ENCODE measurements at places on chromosomes 3 and 15.

DNA sequence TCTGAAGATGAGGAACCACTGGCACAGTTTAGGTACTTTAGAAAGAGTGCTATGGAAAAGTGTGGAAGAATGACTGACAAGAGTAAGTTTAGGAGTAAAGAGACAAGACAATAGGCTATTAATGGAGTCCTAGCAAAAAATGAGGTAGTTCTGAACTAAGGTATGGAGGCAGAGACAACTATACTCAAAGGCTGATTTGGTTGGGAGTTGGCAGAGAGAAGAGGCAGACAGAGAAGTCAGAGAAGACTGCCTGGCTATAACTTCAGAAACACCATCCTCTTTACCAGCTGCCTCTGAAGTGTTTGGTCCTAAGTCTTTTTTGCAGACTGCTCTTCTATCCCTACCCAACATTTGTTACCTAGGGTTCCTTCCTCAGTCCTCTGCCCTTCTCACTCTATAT, 19.2 kb downstream of the DYNC1LI1 start:
- no peak for DNase-seq

DNA sequence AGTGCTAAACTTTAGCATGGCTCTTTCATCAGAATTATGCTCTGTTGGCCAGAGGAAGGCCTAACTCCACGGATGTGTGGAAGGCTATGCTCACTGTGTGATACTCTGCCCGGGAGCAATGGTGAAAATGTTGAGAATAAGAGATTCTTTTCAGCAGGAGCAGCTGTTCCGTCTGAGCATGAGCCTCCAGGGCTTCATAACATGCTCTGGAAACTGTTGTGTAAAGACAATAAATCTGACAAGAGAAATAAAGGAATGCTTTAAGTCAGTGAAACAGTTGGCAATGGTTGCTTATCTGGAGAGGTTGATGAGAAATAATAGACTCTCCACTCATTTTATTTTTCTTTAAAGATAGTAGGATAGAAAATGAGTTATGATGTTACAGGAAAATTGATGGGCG, 269.8 kb downstream of the DIPK2A start:
- DNase-seq, result no peak

- no peak for DNase-seq
These were observed 26.1 kb upstream of the SFMBT1 start for GRCh38 chr3:53071882-53072431.

GRCh38 chr3:138230525-138230924, 43.4 kb downstream of the ARMC8 start:
- no peak for DNase-seq

GRCh38 chr3:150414959-150415358, 6.9 kb downstream of the TSC22D2 start:
- DNase-seq, result no peak

GRCh38 chr3:33380653-33381052, 59.6 kb downstream of the UBP1 start:
- DNase-seq, result no peak

GRCh38 chr3:176969066-176969465, 228.2 kb downstream of the TBL1XR1 start:
- no peak for DNase-seq

GRCh38 chr3:164537485-164537884, 540.8 kb downstream of the SI start:
- no peak for DNase-seq

GRCh38 chr3:69639851-69640250, 99.4 kb upstream of the MITF start:
- DNase-seq, result no peak

- DNase-seq, result no peak
These were observed 5.0 kb upstream of the NCBP2 start for GRCh38 chr3:196947136-196947859.

DNA sequence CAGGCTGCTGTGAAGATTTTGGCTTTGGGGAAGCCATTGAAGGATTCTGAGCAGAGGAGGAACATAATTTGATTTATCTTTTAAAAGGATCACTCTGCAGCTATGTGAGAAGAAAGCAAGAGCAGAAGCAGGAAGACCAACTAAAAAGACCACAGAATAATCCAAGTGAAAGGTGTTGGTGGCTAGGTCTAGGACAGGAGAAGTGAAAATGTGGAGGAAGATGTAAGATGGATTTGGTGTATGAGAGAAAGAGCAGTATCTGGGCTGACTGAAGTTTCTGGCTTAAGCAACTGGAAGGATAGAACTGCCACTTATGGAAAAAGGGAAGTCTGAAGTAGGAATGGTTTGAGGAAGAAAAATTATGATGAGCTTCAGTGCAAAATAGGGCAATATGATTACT, 62.0 kb downstream of the SFMBT1 start:
- no peak for DNase-seq

- no peak for DNase-seq
These were observed 52.4 kb downstream of the HEG1 start for GRCh38 chr3:125003369-125003853.

DNA sequence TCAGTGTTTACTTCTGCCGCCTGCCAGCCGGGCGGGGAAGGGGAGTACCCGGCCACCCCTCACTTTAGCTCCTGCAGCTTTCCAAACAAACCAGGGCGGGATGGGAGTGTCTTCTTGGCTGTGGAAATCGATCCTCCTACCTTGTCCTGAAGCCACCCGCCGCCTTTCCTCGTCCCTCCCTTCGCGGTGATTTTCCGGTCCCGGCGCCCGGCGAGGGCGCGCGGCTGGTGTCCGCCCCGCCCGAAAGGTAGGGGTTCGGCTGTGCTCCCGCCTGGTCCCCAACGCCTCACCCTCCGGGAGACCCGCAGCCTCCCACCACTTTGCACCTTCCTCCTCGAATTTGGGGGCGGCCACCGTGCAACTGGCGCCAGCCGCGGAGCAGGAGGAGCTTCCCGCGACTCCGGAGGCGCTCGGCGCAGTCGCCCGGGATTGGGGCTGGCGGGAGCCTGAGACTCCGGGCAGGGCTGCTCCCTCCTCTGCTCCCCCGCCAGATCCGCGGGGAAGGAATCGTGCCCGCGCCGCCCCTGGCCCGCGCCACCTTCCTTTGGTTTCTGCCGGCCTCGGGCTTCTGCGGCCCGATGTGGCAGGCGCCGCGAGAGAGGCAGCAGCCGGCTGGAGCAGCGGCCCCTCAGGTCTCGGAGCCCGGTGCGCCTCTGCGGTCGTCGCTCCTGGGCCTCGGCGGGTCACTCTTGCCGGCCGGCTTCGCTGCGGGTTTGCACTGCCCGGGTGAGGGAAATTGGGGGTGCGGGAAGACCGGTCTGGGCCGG, 30.7 kb upstream of the ST3GAL6 start:
- DNase-seq, result peak; percentile 45

- no peak for DNase-seq
These were observed 72.7 kb upstream of the DCLK3 start for GRCh38 chr3:36837089-36837488.

DNA sequence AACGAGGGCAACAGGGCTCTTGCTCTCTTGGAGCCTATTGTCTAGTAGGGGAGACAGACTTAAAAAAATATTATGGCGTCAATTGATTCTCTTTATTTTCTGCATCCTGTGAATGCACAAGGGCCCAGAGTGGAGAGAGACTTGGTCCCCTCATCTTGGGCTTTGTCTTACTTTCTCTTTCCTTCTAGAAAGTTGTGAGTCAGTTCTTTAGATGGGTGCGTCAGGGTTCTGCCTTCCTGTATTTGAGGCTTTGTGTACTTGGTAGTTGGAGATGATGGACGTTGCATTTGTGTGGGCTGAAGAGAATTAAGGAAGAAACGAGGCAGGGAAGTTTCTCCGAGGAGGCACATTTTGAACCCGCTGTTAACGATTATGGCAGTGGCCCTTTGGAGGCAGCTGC, 52.9 kb downstream of the CACNA1D start:
- DNase-seq, result no peak

- DNase-seq, result no peak
These were observed 19.1 kb upstream of the KLF13 start for GRCh38 chr15:31307270-31308184.

GRCh38 chr3:101643861-101644613, 32.9 kb downstream of the ZBTB11 start:
- no peak for DNase-seq

DNA sequence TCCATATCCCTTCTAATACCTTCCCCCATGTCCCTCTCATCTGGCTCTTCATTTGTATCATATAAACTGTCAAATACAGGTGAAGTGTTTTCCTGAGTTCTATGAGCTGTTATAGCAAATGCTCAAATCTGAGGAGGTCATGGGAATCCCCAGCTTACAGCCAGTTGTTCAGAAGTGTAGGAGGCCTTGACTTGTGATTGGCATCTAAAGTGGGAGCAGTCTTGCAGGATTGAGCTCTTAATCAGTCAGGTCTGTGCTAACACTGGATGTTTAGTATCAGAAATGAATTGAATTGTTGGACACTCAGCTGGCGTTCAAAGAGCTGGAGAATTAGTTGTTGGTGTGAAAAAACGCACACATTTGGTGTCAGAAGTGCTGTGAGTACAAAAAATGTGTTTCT, 65.0 kb downstream of the IFT57 start:
- DNase-seq, result no peak

GRCh38 chr15:62782071-62782841, 260.3 kb upstream of the TPM1 start:
- DNase-seq, result peak; percentile 32

DNA sequence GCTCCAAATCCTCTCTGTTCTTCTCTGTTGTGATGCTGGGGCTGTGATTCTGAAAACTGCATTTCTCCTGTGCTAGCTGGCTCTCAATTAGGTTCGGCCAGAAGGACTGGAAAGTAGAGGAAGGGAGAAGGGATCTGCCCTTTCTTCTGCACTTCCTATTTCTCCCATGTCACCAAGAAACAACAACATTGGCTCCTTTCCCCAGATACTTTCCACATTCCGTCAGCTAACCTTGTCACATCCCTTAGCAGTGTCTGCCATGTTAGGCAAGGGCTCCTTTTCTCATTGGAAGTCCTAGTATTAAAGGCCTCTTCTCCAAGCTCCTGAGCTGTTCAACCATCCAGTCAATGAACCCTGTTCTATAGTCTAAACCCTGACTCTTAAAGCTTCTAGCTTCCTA, 171.1 kb downstream of the ZNF621 start:
- no peak for DNase-seq

DNA sequence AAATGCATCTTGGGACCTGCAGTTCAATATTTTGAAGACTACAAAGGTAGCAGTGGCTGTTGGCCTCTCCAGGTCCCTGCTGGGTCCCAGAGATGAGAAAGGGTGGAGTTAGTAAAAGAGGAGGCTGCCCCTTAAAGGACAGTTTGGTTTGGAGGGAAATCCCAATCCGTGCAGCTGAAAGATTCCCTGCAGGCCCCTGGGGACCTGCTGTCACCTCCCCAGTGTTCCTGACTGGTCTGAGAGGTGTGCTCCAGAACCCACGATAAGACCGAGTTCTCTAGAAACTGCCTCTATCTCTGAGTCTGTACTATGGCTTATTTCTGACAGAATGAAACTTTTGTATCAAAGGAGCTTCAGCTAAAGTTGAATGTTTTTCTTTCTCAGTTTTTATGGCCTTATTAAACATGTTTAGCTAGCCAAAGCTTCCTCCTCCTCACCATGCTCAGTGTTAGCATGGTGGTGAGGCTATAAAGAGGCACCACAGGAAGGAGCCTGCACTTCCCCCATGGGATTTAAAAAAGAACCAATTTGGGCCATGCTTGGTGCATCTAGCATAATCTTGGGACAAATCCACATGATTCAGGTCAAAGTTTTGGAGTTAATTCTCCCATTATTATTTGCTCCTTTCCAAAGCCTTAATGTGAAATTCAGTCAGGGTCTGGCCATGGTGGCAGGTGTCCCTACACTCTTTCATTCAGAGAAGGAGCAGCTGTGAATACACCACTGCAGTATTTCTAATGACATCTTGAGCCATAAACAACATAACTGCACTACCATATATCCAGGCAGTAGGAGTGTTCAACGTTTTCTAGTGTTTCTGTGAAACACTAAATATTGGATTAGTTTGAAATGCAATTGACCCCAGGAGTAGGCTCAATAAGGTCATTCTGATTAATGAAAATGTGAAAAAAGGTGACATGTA, 74.4 kb downstream of the ATP1B3 start:
- DNase-seq, result no peak

DNA sequence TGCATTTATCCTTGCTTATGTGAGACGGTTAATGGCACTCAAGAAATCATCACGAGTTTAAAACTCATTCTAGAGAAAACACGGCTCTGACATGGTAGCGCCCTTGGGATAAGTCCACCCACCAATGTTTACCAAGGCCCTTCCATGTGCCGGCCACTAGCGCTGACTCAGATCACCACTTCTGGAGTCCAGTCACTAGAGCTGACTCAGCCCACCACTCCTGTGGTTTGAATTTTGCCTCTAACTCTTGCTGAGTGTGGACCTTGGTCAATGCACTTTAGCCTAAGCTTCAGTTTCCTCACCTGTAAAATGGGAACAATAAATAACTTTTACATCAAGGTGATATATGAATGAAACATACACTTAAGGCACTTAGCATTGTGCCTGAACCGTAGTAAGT, 358.4 kb upstream of the PROK2 start:
- no peak for DNase-seq

DNA sequence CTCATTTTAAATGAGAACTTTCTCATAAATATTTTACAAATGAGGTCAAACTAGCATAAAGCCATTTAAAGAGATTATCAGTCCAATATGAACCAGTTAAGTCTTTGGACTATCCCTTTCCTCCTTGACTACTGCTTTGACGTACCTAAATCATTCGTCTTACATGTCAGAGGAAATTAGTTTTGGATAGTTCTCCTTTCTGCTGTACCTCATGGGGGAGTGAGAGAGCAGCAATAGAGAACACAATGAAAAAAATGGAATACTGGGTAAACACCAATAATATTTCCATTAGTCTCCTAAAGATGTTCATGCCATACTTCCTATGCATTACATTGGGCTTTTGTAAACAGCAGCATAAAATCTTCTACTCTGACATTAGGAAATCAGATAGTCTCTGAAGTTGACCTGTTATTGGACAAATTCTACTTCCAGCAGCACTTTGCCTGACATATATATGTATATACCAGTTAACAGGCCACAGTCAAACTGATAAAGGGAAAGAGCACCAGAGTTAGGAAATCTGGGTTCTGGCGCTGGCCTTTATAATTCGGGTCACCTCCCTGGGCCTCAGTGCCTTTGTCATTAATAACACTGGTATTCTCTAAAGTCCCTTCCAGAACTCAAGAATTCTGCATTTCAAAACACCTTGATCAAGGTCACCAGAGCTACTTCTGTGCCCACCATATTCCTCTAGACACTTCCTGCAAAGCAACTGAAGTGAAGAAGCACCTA, 26.8 kb downstream of the TIMMDC1 start:
- DNase-seq, result no peak

DNA sequence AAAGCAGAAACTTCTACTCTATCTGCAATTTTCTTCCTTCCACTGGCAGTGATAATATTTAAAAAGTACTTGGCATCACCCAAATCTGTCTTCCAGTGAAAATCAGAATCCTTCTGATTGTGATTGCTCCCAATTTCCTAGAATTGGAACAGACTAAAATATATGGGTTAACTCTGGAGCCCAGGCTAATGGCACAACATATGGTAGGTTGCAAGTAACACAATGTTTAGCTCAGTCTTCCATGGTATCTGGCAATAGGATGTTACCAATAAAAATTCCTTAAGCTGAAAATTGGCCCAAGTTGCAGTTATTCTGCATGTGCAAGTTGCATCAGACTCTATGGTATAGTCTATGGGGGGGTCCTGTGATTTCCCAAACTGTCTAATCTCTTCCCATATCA, 273.5 kb upstream of the ADAMTS9 start:
- no peak for DNase-seq
